ENCODE measurements at places on chromosomes 3 and 15. TPM values are rescaled to one million over a fixed set of nuclear protein-coding genes. Genes with fewer than 3 reads are reported as not detected.

DNA sequence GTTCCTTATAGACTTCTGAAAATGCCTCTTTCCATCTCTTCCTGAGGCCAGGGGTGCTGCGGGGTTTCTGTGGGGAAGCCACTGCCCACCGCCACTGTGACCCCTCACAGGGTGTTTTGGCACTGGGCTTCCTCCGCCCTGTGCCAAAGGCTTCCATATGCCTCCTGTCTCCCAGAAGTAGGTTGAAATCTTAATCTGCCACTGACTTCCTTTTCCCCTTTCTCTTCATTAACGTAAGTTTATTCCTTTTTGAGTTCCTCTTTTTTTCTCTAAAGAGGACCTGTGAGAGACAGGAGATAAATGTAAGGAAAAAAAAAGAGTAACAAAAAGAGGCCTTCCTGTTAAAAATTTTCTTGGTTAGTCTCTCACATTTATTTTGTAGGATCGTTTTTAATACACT lies 220.5 kb downstream of the CTNNB1 start:
- no peak for ATAC-seq

GRCh38 chr15:64698823-64699222 lies 76.6 kb downstream of the RBPMS2 start:
- no peak for ATAC-seq

DNA sequence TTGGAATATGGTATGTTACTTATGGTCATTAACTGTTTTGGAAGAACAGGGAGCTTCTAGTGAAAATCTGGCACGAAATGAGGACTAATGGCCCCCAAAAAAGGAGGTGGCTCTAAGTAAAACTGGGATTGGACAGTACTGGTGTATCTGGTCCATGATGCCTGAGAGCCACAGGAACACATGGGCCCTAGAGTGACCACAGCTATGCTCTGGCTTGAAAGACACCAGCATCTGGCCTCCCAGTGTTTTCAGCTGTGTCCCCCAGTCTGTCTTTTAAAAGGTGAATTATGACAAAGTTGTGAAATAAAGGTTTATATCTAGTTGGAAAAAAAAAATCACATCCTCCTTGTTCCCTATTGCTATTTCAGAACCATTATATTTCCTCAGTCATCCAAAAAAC lies 64.5 kb downstream of the GSK3B start:
- no peak for ATAC-seq

DNA sequence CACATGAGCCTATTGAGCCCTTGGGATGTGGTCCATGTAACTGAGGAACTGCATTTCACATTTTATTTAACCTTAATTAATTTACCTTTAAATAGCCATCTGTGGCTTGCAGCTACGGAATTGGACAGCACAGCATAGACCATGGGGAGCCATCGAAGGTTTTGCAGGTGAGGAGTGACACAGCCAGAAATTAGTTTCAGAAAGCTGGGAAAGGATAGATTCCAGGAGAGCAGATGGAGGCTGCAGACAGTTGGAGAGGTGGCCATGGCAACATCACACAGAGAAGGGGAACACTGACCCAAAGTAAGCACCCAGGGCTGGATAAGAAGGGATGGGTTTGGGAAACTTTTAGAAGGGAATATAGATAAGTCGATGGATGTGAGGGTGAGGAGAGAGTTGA lies 100.1 kb upstream of the SLC6A11 start:
- ATAC-seq = no peak

GRCh38 chr3:172268868-172269267 lies 179.4 kb downstream of the GHSR start:
- no peak for ATAC-seq

GRCh38 chr15:55638764-55639163 lies 50.6 kb upstream of the PYGO1 start:
- no peak for ATAC-seq

GRCh38 chr15:52228921-52229320 lies 37.7 kb upstream of the GNB5 start:
- peak; percentile 81 for ATAC-seq

DNA sequence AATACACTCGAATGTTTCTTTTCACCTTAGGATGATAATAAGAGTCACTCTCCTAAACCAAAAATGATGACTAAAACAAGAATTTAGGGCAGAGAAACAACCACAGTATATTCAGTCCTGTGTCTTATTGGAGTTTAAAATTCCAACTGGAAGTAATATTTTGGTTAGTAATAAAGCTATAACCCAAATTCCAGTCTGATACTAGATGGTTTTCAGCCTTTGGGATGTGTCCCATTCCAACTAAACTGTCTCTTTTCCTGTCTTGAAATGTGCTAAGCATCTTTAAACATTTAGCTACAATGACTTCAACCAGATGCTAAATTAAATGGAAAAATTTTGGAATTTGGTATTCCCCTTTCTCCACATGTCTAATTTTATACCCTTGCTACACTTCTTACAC lies 510.0 kb downstream of the ROBO1 start:
- ATAC-seq = no peak

DNA sequence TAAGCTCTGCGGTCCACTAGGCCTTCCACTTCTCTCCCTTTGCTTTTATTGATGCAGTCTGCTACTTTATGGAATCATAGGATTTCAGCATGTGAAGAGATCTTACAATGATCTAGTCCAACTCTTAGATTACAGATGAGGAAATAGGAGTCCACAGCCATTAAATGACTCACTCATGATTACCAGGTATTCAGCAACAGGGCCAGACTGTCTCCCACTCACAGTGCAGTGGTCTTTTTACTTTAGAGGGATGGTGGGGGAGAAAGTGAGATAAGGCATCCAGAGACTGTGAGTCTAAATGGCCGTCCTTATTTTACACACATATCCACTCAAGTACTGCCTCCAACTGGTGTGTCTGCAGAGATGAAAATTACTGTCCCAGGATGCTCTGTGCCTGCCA lies 88.5 kb upstream of the SKOR1 start:
- no peak for ATAC-seq

- no peak for ATAC-seq
Measured at GRCh38 chr15:98401029-98401428, 247.3 kb upstream of the IGF1R start.

DNA sequence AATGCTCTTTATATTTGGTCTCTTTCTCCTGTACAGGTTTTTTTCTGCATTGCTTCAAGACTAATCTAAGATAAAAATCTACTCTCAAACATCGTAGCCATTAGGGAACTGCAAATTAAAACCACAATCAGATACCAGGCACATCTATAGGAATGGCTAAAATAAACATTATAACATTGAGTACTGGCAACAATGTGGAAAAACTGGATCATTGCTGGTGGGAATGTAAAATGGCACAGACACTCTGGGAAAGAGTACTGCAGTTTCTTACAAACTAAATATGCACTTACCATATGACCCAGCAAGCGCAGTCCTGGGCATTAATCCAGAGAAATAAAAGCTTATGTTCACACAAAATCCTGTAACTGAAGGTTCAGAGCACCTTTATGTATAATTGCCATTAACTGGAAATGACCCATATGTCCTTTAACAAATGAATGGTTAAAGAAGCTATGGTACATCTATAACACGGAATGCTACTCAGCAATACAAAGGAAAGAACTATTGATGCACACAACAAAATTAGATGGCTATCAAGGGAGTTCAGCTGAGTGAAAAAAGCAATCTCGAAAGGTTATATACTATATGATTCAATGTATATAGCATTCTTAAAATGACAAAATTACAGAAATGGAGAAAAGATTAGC lies 6.3 kb downstream of the ABCC5 start:
- no peak for ATAC-seq

DNA sequence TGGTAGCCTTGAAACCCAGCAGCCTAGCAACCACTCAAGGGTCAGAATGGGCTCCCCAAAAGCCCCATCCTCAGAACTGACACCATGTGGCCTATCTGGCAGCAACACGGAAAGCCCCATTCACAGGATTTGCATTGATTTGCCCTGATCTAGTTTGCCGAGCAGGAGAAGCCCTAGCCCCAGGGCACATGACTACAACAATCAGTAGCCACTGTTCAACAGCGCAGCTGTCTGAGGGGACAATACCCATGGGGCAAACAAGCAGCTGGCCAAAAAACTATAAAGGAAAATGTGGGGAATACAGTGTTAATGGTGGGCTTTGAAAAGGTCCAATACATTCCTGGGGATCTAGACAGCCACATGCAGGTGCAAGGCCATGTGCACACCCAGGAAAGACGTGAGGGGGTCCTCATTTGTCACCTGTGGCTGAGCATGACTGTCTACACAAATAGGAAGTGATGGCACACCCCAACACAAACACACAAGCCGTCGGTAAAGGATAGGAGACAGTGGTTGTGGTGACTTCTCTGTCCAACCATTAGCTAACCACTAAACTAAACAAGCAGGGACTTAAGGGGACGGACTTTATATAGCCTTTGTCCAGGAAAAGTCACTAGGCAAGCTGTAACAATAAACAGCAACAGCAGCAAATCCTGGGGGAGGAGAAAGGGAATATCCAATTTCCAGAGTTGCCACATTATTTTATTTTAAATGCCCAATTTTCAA lies 113.7 kb downstream of the LRIG1 start:
- ATAC-seq = no peak

DNA sequence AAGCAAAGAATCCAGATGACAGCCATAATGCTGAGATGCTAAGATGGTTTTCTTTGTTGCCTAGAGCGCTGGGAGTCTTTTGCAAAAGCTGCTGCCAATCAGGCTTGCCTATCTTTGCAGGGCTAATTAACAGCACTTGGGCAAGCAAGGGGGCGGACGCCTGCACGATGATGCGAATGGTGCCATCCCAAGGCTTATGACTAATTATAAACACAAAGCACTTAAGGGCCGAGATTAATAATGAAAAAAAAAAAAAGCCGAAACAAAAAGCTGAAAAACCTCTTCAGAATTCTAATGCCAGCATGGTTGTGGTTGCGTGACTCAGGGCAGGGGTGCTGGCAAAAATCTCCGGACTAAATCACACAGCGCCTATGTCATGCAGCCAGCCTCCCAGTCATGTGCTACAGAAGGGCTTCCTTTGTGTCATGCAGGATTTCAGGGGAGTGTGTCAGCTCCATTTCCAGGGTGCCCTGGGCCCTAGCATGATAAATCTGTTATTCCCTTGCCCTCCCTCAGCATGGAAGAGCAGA lies 185.0 kb upstream of the ANKRD28 start:
- peak; percentile 99 for ATAC-seq

DNA sequence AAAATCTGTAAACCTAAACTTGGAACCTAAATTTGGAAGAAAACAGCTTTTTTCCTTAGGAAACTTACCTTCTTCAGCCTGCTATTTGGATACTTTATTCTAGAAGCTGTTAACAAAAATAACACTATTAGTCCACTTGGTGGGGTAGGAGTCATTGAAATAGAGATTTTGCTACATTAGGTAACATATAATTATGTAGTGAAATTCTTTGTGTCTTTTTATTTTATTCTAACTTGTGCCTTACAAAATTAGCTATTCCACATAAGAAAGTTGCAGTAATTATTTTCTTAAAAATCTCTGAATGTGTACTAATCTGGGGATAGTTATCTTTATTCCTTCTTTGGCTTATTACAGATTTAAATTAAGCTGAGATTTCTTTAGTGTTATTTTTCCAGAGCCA lies 360.4 kb upstream of the ROBO2 start:
- no peak for ATAC-seq

GRCh38 chr3:120449701-120450599 lies 842 bp downstream of the FSTL1 start:
- ATAC-seq = peak; percentile 16

DNA sequence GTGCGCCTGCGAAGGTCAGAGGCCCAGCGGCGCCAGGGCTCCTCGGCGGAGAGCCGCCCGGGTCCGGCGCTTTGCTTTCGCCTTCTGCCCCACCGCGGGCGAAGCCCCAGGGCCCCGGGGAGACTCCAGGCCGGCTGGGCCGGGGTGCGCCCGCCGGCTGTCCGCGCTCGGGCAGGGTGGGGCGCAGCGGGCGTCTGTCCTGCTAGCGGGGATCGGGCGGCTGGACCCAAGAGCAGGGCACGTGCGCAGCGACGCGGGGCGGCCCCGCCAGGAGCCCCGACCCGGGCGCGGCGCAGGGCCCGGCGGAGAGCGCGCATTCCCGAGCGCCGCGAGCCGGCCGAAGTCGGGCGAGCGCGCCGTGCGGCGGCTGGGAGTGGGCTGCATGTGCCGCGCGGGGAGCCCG lies 569 bp upstream of the ALDH1A3 start:
- no peak for ATAC-seq

- ATAC-seq = no peak
Measured at GRCh38 chr3:56788521-56788920, 13.2 kb downstream of the ARHGEF3 start.

DNA sequence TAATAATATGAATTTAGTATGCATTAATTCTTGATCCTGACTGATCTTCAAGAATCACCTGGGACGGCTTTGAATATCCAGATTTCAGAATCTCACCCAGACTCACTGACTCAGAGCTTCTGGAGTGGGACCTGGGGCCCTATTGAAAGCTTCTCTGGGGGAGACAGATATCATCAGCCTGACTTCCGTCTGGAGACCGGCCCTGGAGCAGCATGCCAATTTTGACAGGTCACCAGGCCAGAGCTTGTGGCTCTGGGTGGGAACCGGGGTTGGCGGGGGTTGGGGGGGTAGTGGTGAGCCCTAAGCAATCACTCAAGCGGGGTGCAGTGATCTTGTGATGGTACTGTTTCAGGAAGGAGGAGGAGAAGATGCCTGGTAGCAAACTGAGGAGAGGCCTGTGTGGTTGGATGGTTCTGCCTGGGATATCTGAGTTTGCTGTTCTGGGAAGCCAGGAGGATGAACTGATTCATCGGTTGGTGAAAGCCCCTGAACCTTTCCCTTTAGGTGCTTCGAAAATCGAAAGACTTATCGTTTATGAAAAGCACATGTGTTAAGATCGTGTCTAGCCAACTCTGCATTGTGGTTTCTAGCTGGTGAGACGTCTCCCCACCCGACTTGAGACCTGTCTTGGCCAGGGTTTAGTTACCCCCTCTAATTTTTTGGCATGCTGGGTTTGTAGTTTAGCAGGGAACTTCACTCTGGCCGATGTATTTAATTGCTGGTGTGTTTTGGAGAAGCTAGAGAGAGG lies 263.9 kb upstream of the C2CD4B start:
- no peak for ATAC-seq

DNA sequence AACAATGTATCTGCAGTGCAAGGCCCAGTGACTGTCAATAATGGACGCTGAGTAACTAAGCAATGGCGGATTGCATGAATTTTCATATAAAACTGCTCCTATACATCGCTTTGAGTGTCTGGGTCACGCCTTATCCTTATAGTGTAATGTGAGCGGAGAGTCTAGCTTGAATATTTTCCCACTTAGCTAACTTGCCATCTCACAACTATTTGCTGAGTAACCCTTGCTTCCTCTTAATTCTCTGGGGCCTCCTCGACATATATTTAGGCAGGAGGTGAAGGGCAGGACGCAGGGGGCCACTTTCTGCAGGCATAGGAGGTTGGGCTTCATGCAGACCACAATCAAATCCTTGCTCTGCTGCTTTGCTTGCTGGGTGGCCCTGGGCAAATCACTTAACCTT lies 24.0 kb downstream of the ST8SIA2 start:
- no peak for ATAC-seq

PTH1R gene
- 0.28 TPM for total RNA-seq

KLHDC8B gene
- total RNA-seq = 39.6 TPM

MAGEF1 gene
- total RNA-seq = 16.1 TPM

LYSMD4 gene
- total RNA-seq = 9.4 TPM

GMPPB gene
- 22.5 TPM for total RNA-seq

TTC21A gene
- total RNA-seq = 2.3 TPM

FANCD2OS gene
- total RNA-seq = not detected

UBA3 gene
- total RNA-seq = 47.8 TPM

LRRC31 gene
- total RNA-seq = not detected
